Camera-type eye (tissue), 1 donor: ENCODE measurements at places on chromosomes 11 and 22. TPM values are rescaled to one million over a fixed set of nuclear protein-coding genes. Genes with fewer than 3 reads are reported as not detected.

The FGF3 gene
- total RNA-seq, result not detected

The C11orf21 gene
- 1.3 TPM for total RNA-seq

The C11orf52 gene
- 1.3 TPM for total RNA-seq

The POU2F3 gene
- 0.27 TPM for total RNA-seq

The C11orf65 gene
- 4.2 TPM for total RNA-seq

The CHADL gene
- 6.0 TPM for total RNA-seq

The THY1 gene
- total RNA-seq, result 37.3 TPM

The SCGB1D4 gene
- total RNA-seq, result not detected

The LRRC75B gene
- total RNA-seq, result 16.0 TPM

The ABCC8 gene
- 10.6 TPM for total RNA-seq

The MMP10 gene
- total RNA-seq, result 1.3 TPM

The OR8H1 gene
- not detected for total RNA-seq

The GAL3ST3 gene
- total RNA-seq, result 8.4 TPM

The HORMAD2 gene
- 1.6 TPM for total RNA-seq

The MFRP gene
- 5.8 TPM for total RNA-seq

The LINC01488 gene
- total RNA-seq, result 0.38 TPM

The EFCAB6 gene
- 15.9 TPM for total RNA-seq

The MYRF gene
- total RNA-seq, result 20.1 TPM

The RHOD gene
- 8.1 TPM for total RNA-seq

The TP53AIP1 gene
- total RNA-seq, result 0.82 TPM

The UBASH3B gene
- 6.5 TPM for total RNA-seq
